ENCODE measurements at places on chromosomes 3 and 15.

DNA sequence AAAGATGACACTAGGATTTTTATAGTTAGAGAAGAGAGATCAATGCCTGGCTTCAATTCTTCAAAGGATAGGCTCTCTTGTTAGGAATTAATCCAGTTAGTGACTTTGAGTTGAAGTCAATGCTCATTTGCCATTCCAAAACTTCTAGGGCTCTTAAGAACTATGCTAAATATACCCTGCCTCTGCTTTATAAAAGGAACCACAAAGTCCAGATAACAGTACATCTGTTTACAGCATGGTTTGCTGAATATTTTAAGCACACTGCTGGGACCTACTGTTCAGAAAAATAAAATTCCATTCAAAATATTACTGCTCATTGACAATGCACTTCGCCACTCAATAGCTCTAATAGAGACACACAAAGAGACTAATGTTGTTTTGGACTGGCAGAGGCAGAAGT is 786.6 kb upstream of the DPPA4 start:
- no peak for DNase-seq

GRCh38 chr3:168467115-168467714 is 371.5 kb upstream of the GOLIM4 start:
- no peak for DNase-seq

GRCh38 chr3:133503409-133503808 is 70.1 kb upstream of the CDV3 start:
- no peak for DNase-seq

GRCh38 chr15:31609258-31609681 is 282.6 kb downstream of the KLF13 start:
- DNase-seq, result no peak

- DNase-seq, result no peak
Measured at GRCh38 chr15:59618406-59618805, 6.8 kb downstream of the GCNT3 start.

DNA sequence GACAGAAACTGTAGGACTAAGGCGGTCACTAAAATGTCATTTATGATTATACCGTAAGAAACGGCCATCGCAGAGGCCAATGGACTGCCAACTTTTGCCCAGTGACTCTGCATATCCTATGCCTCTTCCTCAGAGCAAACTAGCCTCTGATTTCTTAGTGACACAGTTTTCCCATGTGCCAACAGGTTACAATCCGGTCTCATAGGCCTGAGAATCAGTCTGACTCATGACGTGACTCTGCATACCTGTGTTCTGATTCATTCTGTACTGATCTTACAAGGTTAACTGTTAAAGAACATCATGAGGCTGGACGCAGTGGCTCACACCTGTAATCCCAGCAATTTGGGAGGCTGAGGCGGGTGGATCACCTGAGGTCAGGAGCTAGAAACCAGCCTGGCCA is 17.8 kb downstream of the RUBCN start:
- DNase-seq, result no peak

- no peak for DNase-seq
Measured at GRCh38 chr3:100871306-100871705, 121.9 kb downstream of the ABI3BP start.

GRCh38 chr3:126124896-126125295 is 41.0 kb upstream of the SLC41A3 start:
- no peak for DNase-seq

DNA sequence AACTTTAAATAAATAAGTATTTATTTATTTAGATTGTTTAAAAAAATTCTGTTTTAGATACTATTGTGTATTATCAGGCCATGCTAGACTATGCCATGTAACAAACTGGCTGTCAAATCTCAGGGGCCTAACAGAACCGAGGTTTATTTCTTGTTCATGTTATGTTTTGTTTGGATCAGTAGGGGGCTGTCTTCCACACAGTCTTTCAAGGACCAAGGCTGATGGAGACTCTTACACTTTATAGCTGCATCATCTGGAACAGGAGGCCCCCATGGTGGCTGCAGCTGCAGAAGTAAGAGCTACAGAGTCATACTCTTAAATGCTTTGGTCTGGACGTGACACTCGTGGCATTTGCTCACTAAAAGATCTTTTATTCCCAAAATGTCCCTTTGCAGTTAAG is 33.0 kb upstream of the ARL14 start:
- no peak for DNase-seq

DNA sequence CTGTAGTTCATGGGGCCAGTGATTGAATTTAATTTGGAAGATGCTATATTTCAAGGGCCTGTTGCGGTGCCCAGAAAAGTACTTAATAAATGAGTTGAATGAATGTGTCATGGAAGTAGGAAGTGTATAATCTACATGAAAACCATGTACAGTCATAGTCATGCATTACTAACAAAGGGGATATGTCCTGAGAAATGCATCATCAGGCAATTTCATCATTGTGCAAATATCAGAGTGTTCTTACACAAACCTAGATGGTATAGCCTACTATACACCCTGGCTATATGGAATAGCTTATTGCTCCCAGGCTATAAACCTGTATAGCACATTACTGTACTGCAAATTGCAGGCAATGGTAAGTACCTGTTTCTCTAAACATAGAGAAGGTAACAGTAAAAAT is 10.7 kb upstream of the MYO5C start:
- no peak for DNase-seq

DNA sequence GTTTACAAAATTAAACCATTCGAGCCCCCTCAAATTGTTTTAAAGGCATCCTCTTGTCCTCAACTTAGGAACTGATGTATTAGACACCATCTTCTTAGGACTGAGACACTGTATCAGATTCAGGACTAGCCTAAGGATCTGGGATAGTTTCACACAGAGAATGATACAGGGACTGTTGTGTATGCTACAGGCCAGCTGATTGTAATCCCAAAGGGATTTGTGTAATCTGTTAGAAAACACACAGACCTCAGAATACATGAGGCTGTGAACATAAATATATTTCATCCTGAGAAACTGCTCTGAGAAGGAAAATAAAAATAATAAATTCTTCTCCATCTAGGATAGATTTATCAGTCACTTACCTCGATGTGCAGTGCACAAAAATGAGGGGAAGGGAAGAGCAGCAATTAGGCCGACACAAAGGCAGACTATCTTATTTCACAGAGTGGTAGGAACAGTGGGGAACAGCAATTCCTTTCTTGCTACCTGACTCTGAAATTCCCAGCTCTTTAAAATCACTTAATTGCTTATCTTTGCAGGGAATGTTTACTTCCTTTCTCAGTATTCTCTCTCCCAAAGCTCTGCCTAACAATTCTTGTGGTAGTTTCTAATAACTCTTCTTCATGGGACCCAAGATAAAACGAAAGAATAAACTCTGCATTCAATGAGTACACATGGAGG is 322.5 kb downstream of the MAGI1 start:
- no peak for DNase-seq

DNA sequence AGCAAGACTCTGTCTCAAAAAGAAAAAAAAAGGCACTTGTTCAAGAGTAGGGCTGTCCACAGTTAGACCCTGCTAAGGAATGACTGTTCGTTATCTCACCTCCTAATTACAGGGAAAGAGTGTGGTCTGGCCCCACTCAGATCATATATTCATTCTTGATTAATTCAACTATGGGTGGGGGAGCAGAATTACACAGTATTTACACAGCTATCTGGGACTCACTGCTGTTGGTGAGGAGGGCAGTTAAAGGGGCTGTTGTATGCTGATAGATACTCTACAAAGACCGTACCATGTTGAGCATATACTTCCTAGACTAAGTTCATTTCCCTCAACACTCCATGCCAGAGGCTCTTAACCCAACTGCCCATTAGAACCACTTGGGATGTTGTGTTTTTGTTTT is 3.8 kb upstream of the ZNF620 start:
- no peak for DNase-seq

GRCh38 chr3:107543666-107544065 is 20.9 kb downstream of the BBX start:
- DNase-seq, result no peak

DNA sequence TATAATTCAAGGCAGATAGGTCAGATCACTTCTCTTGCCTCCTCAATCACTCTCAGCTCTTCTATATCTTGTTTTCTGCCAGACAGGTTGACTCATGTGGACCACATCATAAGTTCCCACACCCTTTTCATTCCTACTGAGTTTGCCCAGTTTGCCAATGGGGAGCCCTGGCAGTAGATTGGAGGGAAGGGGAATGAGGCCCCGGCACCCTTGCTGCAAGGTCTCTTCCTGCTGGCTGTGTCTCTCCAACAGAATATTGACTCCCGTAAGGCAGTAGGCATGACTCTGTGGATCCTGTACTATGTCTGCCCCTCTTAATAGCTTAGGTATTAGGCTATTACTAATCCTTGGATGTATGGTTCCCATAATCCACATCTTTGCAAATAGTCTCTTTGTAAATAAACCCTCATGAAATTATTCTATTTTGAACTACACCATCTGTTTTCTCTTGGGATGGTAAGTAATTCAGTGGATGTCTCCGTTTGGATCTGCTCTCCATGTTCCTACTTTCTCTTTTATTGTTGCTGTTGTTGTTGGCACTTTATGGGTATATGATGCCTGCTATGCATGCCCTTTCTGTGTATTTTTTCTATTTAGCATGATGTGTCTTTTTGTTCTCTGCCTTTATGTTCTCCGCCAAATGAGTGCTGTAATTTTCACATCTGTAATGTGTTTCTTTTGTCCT is 65.5 kb upstream of the DCBLD2 start:
- DNase-seq, result no peak

DNA sequence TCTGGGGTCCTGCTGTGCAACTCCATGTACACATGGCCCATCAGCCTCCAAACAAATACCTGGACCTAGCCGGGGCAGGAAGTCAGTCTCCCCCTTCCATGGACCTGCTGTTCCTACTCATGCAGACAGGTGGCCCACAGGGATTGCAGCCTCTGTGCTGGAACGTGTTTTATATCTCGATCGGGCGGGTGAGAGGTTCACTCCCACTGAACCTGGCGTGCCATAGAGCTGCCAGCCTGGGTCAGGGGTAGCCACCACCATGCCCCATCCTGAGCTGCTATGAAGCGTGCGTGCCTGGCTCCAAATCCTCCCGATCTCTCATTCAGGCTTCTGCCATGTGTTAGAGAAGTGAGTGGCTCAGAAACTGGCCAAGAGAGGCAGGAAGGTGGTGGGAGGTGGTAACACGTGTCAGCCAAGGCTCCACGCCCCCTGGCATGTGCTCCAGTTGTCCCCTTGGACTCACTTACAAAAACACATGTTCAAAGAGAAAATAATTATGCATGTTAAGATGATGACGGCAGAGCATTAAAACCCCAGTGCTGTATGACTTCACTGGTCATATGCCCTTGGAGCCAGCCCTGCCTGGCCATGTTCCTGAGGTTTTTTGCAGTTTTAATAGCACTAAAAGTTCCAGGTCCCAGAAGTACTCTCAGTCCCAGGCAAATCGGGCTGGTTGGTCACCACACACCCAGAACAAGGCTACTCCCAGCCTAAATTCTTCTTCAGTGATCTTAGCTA is 30.6 kb downstream of the CTSH start:
- no peak for DNase-seq

DNA sequence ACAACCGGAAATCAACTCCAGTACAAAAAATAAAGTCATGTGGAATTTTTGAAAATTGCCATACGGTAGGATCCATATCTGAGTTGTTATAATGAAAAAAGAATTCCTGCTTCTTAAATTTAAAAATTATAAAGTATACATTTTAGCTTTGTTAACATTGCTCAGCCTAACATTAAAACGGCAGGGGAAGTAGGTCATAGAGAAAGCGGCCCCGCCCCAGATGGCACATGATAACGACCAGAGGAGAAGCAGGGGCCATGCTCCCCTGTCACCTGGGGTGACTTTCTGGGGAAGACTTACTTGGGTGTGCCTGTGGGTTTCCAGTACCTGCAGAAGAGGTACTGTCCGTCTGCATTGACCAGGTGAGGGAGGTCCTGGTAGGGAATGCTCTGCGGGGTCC is 921 bp downstream of the MGLL start:
- DNase-seq, result no peak

GRCh38 chr3:35777563-35778554 is 138.5 kb downstream of the ARPP21 start:
- DNase-seq, result no peak

- DNase-seq, result no peak
Measured at GRCh38 chr3:161893972-161894371, 397.4 kb downstream of the OTOL1 start.

DNA sequence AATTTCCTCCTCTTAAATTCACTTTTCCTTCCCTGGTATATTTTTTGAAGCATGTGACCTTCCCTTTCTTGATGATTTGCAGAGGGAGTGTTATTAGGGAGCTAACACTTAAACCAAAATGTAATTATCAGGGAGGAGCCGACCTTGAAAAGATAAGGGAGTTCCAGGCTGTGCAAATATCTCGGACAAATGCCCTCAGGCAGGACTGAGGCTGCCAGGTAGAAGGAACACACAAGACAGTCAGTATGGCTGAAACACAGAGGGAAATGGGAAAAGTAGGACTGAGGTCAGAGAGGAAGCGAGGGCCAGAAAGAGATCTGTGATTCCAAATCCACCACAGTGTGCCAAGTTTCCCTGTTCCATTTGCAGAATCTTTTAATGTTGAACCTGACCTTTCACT is 221.0 kb downstream of the CNTN3 start:
- DNase-seq, result no peak

DNA sequence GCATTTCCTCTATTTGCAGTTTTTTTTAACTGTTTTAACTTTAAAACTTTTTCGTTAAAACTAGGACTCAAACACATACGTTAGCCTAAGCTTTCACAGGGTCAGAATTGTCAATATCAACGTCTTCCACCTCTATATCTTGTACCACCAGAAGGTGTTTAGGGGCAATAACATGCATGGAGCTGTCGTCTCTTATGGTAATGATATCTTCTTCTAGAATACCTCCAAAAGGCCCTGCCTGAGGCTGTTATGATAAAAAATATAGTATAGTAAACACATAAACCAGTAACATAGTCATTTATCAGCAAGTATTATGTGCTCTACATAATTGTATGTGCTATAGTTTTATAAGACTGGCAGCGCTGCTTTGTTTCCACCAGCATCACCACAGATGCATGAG is 76.3 kb upstream of the MLF1 start:
- no peak for DNase-seq

- DNase-seq, result no peak
Measured at GRCh38 chr15:44035781-44036699, 159.0 kb downstream of the FRMD5 start.

- no peak for DNase-seq
Measured at GRCh38 chr3:112308151-112308911, 14.3 kb upstream of the SLC9C1 start.

GRCh38 chr3:93989241-93989640 is 9.3 kb downstream of the ARL13B start:
- DNase-seq, result no peak

- no peak for DNase-seq
Measured at GRCh38 chr3:131775650-131776049, 259.2 kb downstream of the CPNE4 start.

- DNase-seq, result no peak
Measured at GRCh38 chr3:150059241-150059640, 88.5 kb upstream of the PFN2 start.

GRCh38 chr3:58285334-58285733 is 20.7 kb upstream of the RPP14 start:
- no peak for DNase-seq

- no peak for DNase-seq
Measured at GRCh38 chr3:105842449-105842848, 26.4 kb downstream of the CBLB start.

All from activated gamma-delta T cell treated with anti-CD3 and anti-CD28 coated beads, Interleukin-2, amount 50 U/mL, for 16 hours (primary cell).